GM13976 (cell line): ENCODE measurements at places on chromosomes 1 and 21.

GRCh38 chr1:206513312-206514111, 6.2 kb downstream of the RASSF5 start:
- no peak for DNase-seq

GRCh38 chr21:35467566-35467965, 418.5 kb upstream of the RUNX1 start:
- no peak for DNase-seq

GRCh38 chr1:208314431-208314830, 70.2 kb upstream of the PLXNA2 start:
- DNase-seq = no peak

- no peak for DNase-seq
Measured at GRCh38 chr1:24771574-24771973, 26.3 kb downstream of the CLIC4 start.

DNA sequence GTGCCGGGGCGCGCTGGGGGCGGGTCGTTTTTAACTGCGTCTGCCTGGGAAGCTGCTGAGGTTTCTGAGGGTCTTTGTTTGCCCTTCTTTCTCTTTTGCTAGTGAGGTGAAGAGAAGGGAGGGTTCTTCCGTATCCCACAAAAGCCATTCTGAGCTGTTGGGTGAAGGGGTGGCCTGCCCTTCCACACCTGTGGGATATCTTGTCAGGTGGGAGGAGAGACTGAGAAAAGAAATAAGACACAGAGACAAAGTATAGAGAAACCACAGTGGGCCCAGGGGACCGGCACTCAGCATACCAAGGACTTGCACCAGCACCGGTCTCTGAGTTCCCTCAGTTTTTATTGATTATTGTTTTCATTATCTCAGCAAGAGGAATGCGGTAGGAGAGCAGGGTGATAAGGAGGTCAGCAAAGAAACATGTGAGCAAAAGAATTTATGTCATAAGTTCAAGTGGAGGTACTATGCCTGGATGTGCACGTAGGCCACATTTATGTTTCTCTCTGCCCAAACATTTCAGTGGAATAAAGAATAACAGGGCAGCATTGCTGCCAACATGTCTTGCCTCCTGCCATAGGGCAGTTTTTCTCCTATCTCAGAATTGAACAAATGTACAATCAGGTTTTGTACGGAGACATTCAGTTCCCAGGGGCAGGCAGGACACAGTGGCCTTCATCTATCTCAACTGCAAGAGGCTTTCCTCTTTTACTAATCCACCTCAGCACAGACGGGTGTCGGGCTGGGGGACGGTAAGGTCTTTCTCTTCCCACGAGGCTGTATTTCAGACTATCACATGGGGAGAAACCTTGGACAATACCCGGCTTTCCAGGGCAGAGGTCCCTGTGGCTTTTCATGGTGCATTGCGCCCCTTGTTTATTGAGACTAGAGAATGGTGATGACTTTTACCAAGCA, 972 bp downstream of the PGBD2 start:
- no peak for DNase-seq

DNA sequence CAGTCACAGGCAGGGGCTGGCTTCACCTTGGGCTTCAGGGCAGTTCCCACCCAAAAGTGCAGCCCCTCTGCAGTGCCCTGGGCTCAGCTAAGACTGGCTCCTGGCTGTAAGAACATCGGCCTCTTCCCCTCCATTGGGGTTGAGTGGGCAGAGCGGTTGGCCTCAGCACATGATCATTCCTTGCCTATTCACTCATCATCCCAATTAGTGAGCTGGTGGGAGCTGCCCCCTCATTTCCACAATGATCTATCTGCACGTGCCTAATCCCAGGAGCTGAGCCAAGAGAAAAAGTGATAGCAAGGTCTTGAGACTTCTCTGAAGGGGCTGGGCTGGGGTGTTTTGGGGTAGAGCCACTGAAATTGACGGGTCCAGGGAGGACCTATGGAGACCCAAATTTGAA, 133.6 kb downstream of the SYF2 start:
- DNase-seq = no peak

DNA sequence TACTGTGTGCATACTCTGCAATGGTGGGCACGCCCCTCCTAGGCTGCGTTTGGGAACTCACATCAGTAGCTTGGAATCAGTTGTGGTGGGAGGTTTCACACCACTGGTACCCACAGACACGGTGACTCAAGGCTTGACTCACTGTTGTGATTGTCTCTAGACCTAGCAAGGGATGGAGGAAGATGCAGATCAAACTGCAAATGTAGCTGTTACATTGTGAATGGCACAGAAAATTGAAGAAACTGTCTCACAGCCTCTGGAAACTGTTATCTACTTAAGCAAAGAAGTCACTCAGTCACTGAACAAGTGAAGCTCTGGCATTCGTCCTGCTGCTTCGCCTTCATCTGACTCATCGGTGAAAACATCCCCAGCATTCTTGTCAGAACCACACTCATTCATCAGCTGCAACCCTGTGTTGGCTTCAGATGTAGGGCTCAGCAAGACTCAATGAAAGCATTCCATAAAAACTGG, 59.5 kb downstream of the POFUT2 start:
- no peak for DNase-seq

GRCh38 chr1:47580451-47580995, 142.7 kb downstream of the FOXD2 start:
- DNase-seq = no peak

GRCh38 chr1:163414778-163415177, 93.0 kb downstream of the NUF2 start:
- DNase-seq = peak; percentile 32

GRCh38 chr1:186409091-186409490, 33.5 kb downstream of the ODR4 start:
- DNase-seq = peak; percentile 28

DNA sequence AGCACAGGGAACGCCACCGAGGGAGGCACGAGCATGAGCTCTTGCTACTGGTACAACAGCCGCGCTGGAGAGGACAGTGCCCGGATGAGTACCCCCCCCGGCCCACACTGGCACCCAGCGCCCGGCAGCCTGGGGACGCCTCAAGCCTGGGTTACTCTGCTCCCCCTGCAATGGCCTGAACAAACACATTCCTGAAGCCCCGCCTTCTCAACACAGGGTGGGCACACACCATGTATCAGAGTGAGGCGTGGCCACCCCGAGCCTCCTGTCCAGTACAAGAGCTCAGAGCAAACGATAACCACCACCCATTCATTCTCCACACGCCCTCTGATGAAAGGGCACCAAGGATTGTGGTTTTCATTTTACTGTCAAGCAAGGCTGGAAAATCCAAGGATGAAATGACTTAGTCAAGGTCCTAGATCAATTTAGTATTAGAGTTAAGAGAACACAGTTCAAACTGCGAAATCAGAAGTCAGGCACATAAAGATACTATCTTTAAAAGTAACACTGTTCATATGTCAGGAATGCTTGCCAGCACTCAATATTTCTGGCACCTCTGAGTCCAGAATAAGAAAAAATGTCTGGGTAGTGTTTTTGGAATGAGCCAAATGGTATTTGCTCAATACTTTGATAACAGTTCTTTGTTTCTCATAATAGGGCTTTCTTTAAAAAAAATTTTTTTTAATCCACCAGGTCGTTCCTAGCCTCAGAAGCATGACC, 22.0 kb downstream of the UBE2G2 start:
- no peak for DNase-seq

DNA sequence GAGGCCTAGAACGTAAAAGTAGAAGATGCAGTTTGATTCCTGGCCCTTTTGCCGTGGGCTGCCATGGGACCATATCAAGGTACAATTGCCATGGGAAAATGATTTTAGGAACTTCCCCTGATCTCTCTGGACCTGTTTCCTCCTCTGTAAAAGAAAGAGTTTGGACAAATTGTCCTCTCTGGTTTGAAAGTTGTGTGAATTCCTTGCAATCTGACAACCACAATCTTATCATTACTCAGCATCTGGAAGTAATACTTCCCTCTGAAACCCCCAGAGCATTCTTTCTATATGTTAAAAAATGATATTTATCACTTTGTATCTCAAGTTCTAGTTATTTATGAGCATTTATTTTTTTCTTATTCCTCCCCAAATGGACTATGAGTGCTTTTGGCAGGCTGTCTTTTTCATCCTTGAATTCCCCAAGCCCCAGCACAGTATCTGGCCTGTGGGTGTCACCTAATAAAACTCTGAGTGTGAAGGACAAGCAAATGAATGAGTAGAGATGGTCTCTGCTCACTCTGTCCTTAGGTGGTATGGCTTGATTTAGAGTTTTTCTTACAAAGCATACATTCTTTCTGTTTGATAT, 181.1 kb downstream of the DYRK1A start:
- no peak for DNase-seq

- DNase-seq = peak; percentile 12
Measured at GRCh38 chr1:109821831-109822745, 58.4 kb upstream of the EPS8L3 start.

DNA sequence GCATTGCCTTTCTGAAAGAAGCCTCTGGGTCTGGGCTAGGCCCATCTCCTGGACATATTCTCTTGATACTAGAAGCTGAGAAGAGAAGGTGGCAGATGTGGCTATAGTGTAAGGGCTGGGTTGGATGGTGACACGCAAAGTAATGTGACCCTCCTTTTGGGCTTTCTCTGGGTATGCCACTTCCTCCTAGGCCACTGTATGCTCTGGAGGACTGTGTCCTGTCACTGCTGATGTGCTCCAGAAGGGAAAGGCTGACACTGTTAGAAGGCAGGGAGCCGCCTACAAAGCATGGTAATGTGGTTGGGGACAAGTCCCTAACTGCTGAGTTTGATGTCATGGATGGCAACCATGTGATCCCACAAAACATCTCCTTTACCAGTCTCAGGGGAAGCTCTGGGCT, 112.1 kb downstream of the BCAR3 start:
- no peak for DNase-seq

- peak; percentile 80 for DNase-seq
Measured at GRCh38 chr1:183590244-183591191, at the start of gene NCF2. Gene NCF2 (minus strand): TSS chr1:183590459. CDS start chr1:183590329, 130 bp downstream.

- no peak for DNase-seq
Measured at GRCh38 chr21:24163539-24163938, 1443.7 kb downstream of the MRPL39 start.

DNA sequence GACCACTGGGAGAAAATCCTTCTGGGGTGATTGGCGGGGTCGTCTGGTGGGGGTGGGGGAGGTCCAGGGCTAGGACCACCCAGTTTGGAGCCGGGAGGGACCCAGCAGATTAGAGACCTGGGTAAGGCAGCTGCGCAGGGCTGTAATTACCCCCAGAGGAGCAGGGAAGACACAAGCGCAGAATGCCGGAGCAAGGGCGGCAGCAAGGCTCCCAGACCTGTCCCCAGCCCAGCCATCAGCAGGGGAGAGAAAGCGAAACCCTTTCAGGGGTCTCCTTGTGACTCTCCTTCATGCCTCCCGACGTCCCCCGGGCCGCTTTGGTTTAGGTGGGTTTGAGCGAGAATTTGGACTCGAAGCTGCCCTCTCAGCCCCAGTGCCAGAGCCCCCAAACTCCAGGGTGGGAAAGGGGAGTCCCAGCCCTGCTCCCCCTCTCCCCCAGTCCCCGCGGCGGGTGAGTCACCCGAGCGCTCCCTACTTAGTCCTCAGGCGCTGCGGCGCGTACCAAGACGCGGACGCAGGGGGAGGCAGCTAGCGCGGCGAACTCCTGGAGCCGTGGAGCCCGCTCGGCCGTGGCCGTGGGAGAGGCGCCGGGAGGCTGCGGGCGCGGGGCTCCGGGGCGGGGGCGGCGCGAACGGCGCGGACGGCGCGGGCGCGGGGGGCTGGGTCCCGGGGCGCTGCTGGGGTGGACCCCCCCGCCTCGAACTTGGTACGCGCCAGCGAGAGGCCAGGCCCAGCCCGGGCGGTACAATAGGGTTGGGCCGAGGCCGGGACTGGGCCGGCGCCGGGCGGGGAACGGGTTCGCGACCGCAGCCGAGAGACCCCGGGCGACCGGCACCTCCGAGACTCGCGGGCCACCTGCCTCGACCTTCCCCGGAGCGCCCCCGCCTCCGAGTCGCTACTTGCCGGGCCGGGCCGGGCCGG, at the start of gene MAP7D1:
MAP7D1 (plus strand) TSS at position 753 of the 921 bp plus-strand sequence. CDS start 258 bp downstream, outside the sequence.
- peak; percentile 87 for DNase-seq

- no peak for DNase-seq
Measured at GRCh38 chr1:114154963-114155322, 1.3 kb upstream of the SYT6 start.

DNA sequence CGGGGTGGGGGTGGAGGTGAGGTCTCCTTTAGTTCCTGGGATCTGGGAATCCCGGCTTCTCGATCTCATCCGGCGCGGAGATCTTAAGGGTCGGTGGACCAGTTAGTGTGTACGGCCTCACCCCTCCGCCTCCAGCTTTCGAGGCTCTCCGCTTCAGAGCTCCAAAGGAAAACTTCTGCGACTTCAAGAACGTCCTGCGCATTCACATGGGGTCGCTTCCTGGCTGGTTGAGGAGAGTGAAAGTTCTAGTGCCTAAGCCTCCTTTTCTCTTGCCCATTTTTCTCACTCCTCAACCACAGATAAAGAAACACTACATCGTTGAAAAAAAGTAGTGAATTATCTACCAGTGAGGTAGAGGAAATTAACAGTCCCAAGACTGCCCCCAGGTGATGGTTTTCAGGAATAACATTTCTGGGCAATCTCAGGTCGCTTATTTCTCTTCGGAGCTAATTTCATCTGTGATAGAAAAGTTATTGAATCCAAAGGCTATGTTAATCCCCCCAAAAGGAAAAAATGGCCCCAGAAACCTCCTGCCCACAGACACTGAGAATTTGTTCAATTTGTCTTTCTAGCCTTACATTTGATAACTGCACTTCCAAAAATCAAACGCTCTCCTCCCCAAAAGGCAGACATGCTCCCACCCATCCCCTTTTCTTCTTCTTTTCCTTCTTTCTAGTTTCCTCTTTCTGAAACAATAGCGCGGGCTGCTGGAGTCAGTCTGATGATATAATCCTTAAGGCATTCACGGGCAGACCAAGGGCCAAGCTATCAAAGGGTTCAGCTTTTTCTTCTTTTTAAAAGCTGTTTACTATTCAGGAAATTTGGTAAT, 20.6 kb upstream of the TBX15 start:
- DNase-seq = peak; percentile 71

DNA sequence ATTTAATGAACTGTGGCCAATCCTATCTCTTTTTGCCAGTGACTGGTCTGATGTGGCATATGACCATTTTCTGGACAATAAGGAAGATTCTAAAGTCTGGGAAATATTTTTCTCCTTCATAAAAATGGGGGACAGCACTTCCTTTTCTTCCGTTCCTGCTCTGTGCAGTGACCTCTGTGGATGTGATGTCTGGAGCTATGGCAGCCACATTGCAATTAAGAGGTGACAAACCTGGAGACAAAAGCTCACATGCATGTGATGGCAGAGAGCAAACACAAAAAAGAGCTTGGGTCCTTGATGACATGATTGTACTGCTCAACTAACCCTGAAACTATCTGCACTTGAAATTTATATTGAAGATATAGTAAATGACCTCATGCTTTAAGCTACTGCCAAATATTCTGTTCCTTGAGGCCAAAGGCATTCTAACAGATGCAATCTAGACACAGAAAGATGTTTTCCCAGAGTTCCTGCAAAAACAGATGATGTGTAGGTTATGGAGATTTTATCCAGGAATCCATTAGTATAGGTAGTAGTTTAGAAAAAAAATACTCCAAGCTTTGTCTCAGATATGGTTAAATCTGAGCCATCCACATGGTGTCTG, 2.2 kb upstream of the MAGI3 start:
- DNase-seq = no peak
